ENCODE measurements at places on chromosomes 4 and X. TPM values are rescaled to one million over a fixed set of nuclear protein-coding genes. Genes with fewer than 3 reads are reported as not detected.

UGT2A3 gene
- total RNA-seq, result not detected

DNA sequence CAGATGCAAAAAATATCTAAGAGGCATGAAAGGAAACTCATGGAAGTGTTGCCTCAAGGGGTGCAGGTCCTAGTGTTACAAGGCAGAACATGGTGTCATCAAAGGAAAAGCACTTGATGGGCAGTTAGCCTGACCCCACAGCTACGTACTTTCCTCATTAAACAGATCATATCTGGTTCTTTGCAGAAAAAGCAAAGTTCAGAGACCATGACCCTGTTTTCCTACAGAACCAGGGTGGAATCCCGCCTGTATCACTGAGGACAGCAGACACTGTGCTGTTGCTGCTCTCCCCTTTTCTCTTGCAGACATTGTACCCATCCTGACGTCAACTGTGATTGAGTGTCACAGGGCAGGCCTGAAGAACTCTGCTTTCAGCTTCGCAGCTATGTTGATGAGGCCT lies 91.7 kb downstream of the RFC1 start:
- no peak for DNase-seq
- no peak overlapping the region for H3K27ac ChIP-seq
- H3K27me3 ChIP-seq, result no peaks in the 10 kb centered on the region
- peaks cover 36% of the 10 kb centered on the region for H3K36me3 ChIP-seq
- H3K4me3 ChIP-seq, result no peak overlapping the region

IL1RAPL2 gene
- total RNA-seq, result not detected

DNA sequence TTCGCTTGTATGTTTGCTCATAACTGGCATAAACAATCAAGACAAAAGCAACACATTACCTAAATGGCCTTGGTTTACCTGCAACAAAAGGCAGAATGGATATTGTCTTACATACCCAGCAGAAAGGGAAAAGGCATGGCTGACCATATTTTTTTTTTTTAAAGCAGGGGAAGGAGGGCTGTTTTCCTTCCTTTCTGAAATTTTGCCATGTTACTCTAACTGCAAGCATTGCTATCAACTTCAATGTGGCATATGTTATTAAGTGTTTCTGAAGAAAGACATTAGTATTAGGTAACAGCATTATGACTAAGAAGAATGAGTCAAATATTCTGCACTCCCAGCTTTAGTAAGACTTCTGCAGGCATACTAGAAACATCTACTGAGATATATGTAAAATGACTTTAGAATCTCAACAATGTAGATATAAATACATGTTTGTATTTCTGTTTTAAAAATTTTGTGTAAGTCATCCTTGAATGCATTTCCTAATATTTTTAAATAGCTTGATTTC lies 512.6 kb upstream of the FAM241A start:
- H3K36me3 ChIP-seq, result no peaks in the 10 kb centered on the region
- H3K4me1 ChIP-seq, result no peaks in the 10 kb centered on the region
- H3K4me3 ChIP-seq, result no peak overlapping the region
- peak; percentile 67 for DNase-seq
- H3K27ac ChIP-seq, result no peak overlapping the region

- no peaks in the 10 kb centered on the region for H3K4me1 ChIP-seq
- no peak for DNase-seq
- H3K36me3 ChIP-seq, result no peaks in the 10 kb centered on the region
- H3K4me3 ChIP-seq, result no peak overlapping the region
- no peak overlapping the region for H3K27ac ChIP-seq
- no peaks in the 10 kb centered on the region for H3K27me3 ChIP-seq
These were observed 75.0 kb downstream of the FAT4 start for GRCh38 chr4:125389713-125390112.

EGF gene
- total RNA-seq, result 3.7 TPM

GRCh38 chr4:118139241-118139640 lies 105.0 kb downstream of the NDST3 start:
- no peak for DNase-seq
- H3K36me3 ChIP-seq, result no peaks in the 10 kb centered on the region
- H3K4me3 ChIP-seq, result no peak overlapping the region
- no peak overlapping the region for H3K27ac ChIP-seq

GRCh38 chr4:104868533-104868932 lies 278.1 kb upstream of the TET2 start:
- H3K27ac ChIP-seq, result no peak overlapping the region
- H3K4me3 ChIP-seq, result no peak overlapping the region
- DNase-seq, result no peak
- H3K36me3 ChIP-seq, result no peaks in the 10 kb centered on the region
- peaks cover 10% of the 10 kb centered on the region for H3K27me3 ChIP-seq
- no peaks in the 10 kb centered on the region for H3K4me1 ChIP-seq

DNA sequence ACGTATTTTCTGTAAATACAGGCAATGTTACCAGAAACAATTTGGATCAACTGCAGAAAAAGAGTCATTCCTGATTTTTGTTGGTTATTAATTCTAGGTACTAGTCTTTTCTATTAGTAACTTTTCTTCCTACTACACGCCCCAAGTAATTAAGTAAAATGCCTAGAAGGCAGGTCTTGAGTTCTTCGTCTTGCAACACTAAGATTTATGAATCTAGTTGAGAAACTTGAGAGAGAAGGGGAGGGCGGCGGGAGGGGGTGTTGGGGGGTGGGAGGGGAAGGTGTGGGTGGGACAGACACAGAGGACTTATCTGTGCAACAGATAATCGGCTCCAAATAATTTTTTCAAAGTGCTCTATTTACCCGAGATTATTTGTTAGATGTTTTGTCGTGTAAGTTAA lies 3.0 kb downstream of the RAP2C start:
- peaks cover 19% of the 10 kb centered on the region for H3K36me3 ChIP-seq
- H3K27me3 ChIP-seq, result no peaks in the 10 kb centered on the region
- H3K4me1 ChIP-seq, result peaks cover 29% of the 10 kb centered on the region

- H3K27ac ChIP-seq, result no peak overlapping the region
- DNase-seq, result no peak
- H3K36me3 ChIP-seq, result no peaks in the 10 kb centered on the region
- no peaks in the 10 kb centered on the region for H3K27me3 ChIP-seq
- peaks cover 19% of the 10 kb centered on the region for H3K4me1 ChIP-seq
- H3K4me3 ChIP-seq, result no peak overlapping the region
These were observed 5.5 kb downstream of the CAMK2D start for GRCh38 chr4:113756005-113756410.

CFAP97 gene
- total RNA-seq, result 22.2 TPM

GRCh38 chr4:82217986-82218715 lies 155.6 kb downstream of the HNRNPD start:
- H3K36me3 ChIP-seq, result no peaks in the 10 kb centered on the region
- H3K4me1 ChIP-seq, result no peaks in the 10 kb centered on the region
- DNase-seq, result no peak
- no peaks in the 10 kb centered on the region for H3K27me3 ChIP-seq
- H3K27ac ChIP-seq, result no peak overlapping the region

ABRAXAS1 gene
- 14.6 TPM for total RNA-seq

DNA sequence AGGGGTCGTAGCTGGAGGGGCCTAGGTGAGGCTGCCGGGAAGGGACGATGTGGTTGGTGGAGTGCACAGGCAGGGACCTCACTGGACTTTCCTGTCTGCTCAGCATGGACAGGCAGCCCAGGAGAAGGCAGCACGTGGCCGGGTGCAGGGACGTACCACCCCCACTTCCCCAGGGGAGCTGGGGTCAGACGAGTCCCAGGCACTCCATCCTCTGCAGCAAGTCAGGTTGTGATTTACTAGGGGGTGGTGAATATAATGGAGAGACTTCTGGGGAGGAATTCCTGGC lies 1.5 kb upstream of the CTBP1 start:
- peaks cover 14% of the 10 kb centered on the region for H3K4me1 ChIP-seq
- H3K27ac ChIP-seq, result no peak overlapping the region
- no peak overlapping the region for H3K4me3 ChIP-seq
- no peak for DNase-seq
- no peaks in the 10 kb centered on the region for H3K27me3 ChIP-seq

KIAA0232 gene
- total RNA-seq, result 28.7 TPM

DNA sequence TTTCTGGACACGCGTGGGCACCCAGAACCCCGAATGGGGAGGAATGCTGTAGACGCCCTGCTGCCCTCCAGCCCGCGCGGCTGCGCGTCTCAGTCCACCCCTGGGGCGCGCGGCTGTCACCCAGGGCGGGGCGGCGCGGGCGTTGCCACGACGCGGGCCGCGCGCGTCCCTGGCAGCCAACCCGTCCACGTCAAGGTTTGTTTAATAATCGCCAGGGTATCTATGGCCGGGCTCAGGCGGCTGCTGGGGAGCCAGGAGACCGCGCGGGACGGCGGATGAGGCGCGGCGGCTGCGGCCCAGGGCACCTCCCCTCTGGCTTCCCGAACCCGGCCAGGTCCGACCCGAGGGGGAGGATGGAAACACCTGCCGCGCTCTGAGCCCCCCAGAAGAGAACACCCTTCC lies at the start of gene SPATA18:
TSS of gene SPATA18 (plus strand) at position 92 of the 402 bp plus-strand sequence. CDS start 401 bp downstream, outside the sequence.
- no peaks in the 10 kb centered on the region for H3K36me3 ChIP-seq
- peaks cover 21% of the 10 kb centered on the region for H3K27me3 ChIP-seq
- peak within 1 kb of the TSS; percentile 74 for H3K27ac ChIP-seq
- DNase-seq, result peak; percentile 25
- peak within 1 kb of the TSS; percentile 65 for H3K4me3 ChIP-seq

XAGE1A gene
- not detected for total RNA-seq

DNA sequence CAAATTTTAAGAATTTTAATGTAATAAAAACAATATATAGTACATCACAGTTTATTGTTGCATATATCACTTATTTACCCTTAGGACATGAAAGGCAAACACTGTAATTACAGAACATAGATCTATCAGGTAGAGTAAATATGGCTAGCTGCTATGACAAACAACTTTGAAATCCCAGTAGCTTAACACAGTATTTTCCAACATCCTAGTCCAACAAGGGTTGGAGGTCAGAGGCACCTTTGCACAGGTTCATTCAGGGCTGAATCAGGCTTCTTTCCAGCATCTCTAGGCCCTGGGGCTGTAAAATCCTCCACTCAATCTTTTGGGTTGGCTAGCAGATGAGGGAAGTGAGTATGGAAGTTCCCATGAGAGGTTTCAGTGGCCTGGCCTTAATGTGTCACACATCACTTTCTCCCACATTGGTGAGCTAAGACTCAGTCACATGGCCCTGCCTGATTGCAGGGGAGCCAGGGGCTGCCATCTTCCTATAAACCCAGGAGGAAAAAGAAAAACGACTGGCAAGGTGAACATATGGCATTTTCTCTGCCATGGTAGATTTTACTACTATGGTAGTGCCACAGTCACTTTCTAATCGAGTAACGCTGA lies 32.9 kb downstream of the HERC6 start:
- DNase-seq, result no peak
- H3K4me1 ChIP-seq, result no peaks in the 10 kb centered on the region
- no peaks in the 10 kb centered on the region for H3K36me3 ChIP-seq
- H3K27me3 ChIP-seq, result no peaks in the 10 kb centered on the region
- H3K27ac ChIP-seq, result no peak overlapping the region

MAML3 gene
- 18.0 TPM for total RNA-seq

DNA sequence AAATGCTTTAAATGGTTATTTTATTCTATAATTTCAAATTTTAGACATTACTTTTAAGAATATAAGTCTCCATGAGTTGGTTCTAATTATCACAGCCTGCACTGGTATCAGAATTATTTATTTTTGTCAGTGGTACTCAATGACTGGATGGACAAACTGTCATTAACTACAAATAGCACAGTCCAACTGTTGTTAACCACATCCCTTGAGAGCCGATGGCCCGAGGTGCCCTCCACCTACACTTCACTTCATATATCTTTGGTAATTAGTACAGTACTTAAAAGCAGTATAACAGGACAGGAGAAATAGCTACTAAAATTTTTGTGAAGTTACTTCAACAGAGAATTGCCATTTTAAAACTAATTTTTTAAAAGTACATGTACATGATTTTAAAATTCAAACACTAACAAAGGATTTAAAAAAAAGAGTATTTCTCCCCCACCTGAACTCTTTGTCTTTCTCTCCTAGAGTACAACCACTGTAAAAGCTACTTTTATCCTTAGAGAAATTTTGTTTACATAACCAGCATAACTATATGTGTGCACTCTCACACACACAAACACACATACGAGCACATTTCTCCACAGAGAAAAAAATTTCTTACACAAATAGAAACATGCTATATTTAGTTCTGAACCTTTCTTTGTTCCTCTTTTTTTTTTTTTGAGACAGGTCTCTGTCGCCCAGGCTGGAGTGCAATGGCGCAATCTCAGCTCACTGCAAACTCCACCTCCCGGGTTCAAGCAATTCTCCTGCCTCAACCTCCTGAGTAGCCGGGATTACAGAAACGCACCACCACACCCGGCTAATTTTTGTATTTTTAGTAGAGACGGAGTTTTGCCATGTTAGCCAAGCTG lies 6.5 kb downstream of the TIFA start:
- H3K36me3 ChIP-seq, result no peaks in the 10 kb centered on the region
- peaks cover 11% of the 10 kb centered on the region for H3K4me1 ChIP-seq
- no peak overlapping the region for H3K27ac ChIP-seq
- H3K27me3 ChIP-seq, result no peaks in the 10 kb centered on the region
- H3K4me3 ChIP-seq, result no peak overlapping the region
- DNase-seq, result no peak

DNA sequence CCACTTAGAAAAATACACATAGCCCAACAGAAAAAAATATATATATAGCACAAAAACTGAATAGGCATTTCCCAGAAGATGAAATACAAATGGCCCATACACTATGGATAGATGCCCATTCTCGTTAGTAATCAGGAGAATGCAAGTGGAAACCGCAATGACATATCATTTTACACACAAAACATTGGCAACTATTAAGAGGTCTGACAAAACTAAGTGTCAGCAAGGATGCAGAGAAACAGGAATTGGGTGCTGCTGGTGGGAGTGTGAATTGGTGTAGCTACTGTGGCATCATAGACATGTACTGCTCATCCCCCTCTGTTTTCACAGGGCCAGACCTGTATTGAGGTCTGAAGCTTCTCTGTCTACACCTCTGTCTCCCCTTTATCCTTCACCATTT lies 320.0 kb downstream of the IDS start:
- H3K27ac ChIP-seq, result no peak overlapping the region
- H3K27me3 ChIP-seq, result no peaks in the 10 kb centered on the region
- no peaks in the 10 kb centered on the region for H3K4me1 ChIP-seq
- DNase-seq, result peak; percentile 46
- H3K36me3 ChIP-seq, result no peaks in the 10 kb centered on the region
- no peak overlapping the region for H3K4me3 ChIP-seq

IGBP1 gene
- total RNA-seq, result 49.3 TPM

TREX2 gene
- total RNA-seq, result 0.36 TPM

MAGEC1 gene
- total RNA-seq, result not detected

MRPL1 gene
- 18.2 TPM for total RNA-seq

RBM47 gene
- 1.1 TPM for total RNA-seq

GRCh38 chr4:102862747-102863146 lies 6.0 kb upstream of the CISD2 start:
- H3K36me3 ChIP-seq, result no peaks in the 10 kb centered on the region
- no peak overlapping the region for H3K27ac ChIP-seq
- DNase-seq, result no peak
- H3K4me3 ChIP-seq, result no peak overlapping the region
- H3K27me3 ChIP-seq, result no peaks in the 10 kb centered on the region
- H3K4me1 ChIP-seq, result peaks cover 11% of the 10 kb centered on the region

GRCh38 chr4:85084371-85085094 lies 118.0 kb upstream of the WDFY3 start:
- no peak overlapping the region for H3K27ac ChIP-seq
- no peaks in the 10 kb centered on the region for H3K4me1 ChIP-seq
- H3K36me3 ChIP-seq, result no peaks in the 10 kb centered on the region
- DNase-seq, result peak; percentile 81
- H3K4me3 ChIP-seq, result no peak overlapping the region
- no peaks in the 10 kb centered on the region for H3K27me3 ChIP-seq
